ENCODE measurements at places on chromosomes 6 and 20.

DNA sequence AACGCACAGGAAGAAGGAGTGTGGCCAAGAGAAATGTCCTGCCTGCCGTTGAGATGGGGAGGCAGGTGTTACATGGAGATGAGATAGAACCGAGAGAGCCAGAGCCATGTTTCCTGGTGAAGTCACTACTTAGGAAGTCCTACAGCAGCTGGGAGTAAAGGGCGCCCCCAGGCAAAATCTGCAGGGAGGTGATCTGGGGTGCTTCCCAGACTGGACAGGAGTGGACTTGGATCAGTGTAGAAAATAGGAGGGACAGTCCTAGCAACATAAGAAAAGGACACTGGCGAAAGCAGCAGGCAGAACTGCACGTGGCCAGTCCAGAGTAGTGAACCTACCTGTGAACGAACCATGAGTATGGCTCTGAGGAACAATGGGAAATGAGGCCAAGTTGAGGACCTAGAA, 85.3 kb downstream of the CD164 start:
- DNase-seq, result no peak

- DNase-seq, result no peak
These were observed 20.9 kb downstream of the DEF6 start for GRCh38 chr6:35318196-35319171.

- DNase-seq, result no peak
These were observed 40.9 kb downstream of the PDYN start for GRCh38 chr20:1952737-1953530.

DNA sequence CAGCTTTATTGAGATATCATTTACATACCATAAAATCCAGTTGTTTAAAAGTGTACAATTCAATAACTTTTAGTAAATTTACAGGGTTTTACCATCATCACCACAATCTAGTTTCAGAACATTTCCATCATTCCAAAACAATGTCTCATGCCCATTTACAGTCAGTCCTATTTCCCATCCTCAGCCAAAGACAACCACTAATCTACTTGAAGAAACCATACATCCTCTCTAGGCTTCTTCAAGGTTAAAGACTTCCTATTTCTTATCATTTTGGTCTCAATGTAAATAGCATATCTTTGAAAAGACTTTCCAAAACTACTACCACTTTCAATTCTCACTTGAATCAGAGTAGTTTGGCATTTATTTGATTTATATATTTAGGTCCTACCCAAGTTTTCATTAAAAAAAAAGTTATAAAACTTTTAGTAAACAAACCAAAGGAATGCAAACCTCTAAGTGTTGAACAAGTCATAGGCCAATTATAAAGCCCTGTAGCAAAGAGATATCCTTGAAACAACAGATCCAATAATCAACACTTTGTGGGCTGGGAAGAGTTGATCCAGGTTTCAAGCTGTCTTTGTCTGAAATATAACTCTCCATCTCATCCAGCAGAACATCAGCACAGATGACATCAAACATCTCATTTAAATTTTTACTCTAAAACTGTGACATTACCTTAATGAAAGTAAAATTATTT, 211.3 kb upstream of the RUNX2 start:
- DNase-seq, result no peak

GRCh38 chr6:47235964-47236760, 73.5 kb downstream of the TNFRSF21 start:
- no peak for DNase-seq

- DNase-seq, result no peak
These were observed 21.6 kb downstream of the NRSN1 start for GRCh38 chr6:24147511-24148153.

DNA sequence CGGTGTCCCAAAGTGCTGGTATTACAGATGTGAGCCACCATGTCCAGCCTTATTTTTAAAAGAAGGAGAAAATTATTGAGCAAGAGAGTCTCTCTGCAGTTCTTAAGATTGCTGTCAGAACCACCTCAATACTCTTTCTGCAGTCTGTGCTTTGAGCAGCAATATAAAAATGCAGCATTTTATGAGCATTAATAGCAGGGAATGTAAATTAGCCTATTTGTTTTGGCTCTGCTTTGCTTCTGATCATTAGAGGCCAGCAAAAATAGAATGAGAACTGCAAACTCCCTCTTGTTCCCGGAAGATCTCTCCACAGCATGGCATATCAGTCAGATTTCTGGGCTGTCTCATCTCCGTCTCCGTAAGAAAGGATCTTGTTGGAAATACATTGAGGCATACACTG, 35.8 kb downstream of the C6orf15 start:
- DNase-seq, result no peak
